GM20000 (cell line): ENCODE measurements at places on chromosomes 5 and 9.

DNA sequence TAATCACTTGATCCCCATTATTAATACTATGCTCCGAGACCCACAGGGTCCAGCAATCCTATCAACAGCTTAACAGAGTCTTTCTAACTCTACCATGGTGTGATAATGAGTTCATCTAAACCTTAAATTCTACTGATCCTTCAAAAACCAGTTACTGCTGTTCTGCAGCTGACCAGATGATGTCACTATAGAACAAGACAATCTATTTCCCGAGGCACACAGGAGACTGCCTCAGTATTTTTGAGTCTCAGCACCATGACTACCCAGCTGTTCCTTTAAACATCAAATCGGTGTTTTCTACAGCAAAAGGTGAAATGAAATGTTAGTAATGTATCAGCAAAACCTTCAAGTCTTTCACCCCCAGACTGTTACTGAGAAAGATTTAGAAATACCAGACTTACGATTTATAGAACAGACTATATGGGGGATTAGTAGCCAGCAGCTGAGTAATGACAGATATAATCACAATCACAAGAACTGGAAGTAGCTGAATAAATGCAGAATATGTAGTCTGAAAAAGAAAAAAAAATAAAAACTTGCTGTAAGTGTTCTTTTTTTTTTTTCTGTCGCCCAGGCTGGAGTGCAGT is 16.9 kb downstream of the DNAJC18 start:
- DNase-seq, result peak; percentile 77

DNA sequence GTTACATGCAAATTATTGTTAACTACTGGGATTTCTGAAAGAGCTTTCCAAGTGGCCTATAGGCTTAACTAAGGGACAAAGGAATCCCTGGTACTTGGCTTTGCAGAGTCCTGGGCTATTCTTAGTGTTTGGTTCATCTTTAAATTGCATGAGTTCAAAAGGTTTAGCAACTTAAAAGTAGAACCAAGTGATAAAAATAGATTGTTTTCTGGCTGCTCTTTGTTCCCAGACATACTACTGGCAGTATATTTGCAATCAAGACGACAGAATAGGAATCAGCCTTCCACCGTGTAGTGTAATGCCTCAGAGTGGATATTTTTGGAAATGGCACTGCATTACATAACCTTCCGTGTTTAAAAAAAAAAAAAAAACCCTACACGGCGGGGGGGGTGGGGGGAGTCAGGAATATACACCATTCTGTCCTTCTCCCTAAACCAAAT is 1.0 kb downstream of the NREP start:
- DNase-seq, result no peak

DNA sequence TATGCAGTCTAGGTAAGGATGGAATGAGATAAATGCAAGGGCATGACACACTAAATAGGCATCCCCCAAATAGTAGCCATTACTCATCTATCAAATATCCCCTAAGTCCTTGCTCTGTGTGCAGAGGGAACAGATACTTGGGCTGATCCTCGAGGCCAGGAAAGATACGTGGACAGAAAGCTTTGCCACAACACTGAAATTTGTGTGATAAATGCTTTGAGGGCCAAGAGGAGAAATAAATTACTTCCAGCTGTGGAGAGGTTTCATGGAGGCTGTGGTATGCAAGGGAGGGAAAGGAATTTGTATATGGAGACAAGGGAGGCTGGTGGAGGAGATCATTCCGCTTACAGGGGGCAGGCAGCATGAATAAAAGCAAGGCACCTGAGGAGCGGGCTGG is 18.5 kb downstream of the ATOX1 start:
- DNase-seq, result no peak

DNA sequence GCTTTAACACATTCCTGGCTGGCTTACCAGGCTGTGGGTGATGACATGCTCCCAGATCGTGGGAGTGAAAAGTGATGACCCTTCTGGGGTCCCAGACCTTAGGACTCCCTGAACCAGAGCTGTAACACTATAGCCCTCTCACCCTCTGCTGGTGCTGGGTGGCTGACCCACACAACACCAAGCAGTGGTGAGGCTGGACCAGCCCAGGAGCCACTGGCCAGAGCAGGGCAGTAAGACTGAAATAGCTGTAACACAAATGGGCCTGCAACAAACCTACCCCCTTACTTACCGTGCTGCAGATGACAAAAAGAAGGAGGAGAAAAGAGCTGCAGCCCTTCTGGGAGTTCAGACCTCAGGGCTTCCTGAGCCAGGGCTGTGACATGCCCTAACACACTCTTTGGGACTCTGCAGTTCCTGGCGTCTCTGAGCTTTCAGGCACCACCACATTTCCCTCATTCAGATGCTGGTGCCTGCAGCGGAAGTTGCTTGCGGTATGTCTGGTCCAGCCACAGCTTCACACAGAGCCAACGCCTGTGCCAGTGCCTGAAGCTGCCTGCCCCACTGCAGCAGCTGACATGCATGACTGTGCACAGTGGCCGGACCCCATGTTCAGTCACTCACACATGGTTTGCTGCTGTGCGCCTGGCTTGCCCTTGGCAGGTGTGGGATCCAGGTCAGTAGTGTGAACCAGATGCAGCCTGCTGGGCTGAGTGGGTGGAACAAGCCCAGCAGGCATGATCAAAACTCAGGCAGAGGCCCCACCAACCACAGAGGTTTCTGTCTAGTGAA is 1247.4 kb downstream of the EFNA5 start:
- DNase-seq, result no peak

DNA sequence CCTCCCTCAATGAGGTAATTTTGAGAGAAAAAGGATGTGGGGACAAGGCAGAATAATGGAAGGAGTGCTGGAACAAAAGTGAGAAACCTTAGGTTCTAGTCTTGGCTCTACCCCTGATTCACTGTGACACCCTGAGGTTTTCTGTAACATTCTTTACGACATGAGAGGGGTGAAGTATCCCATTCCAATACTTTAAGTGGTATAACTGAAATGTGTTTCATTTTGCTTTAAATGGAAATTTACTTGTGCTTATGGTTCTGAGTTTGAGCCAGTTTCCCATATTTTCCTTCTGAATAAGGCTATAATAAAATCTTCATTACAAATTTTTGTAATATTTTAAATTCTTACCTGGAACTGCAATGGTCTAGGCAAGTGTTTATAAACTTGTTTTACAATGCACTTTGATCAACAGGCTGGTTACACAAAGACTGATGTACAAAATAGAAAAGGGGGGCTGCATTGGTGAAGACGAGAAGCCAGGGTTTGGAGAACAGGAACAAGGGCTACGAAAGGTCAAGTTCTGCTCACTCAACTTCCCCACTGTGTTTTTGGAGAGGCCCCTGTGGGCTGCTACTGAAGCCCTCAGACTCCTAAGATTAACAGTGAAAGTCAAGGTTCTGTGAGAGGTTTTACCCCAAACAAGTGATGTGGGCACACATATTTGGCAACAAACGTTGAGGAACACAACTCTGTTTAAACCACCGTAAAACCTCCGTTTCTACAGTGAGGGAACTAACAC is 171.9 kb upstream of the ELL2 start:
- no peak for DNase-seq

- DNase-seq, result no peak
Observed at GRCh38 chr9:74528207-74528606, 31.1 kb downstream of the RORB start.

DNA sequence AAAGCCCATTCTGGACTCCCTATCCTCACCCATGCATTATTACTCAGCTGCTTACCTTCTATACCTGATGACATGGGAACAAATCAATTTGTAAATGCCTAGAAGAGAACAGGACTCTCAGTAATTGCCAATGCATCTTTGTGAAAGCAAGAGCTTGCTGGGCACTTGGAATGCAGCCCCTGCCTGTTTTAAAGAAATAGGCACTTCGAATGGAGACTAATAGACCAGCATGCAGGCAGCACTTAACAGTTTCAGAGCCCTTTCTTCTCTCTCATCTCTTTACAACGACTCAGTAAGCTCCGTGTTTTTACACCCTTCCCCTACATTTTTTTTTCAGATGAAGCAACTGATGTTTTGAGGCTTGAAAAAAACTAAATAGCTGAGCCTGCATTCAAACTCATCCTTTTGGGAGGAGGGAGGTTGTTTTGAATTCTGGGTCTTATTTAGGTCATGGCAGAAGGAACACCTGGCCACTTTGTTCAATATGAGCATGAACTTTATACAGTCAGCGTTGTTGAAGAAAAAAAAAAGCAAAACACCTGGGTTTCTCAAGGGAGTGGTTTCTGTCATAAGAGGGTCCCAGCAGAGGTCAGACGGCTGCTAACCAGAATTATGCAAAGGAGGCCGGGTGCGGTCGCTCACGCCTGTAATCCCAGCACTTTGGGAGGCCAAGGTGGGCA is 34.6 kb upstream of the WHRN start:
- no peak for DNase-seq

GRCh38 chr5:107072967-107073366 is 597.8 kb downstream of the EFNA5 start:
- no peak for DNase-seq

DNA sequence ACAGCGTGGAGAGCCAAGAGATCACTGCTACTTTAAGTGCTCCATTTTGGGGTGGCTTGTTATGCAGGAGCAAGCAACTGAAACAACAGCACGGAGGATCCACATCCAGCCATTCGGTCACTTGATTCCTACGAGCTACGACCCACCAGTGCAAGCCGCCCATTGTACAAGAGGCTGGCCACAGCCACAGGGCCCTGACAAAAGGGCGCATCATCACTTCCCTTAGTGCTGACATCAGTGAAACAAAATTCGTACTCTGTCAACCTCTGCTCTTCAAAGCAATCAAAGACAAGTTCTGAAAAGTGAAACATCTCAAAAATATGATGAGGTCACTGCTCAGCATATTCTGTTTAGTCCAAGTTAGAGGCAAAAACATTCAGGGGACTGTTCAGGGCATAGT is 168.4 kb downstream of the GADD45G start:
- DNase-seq, result no peak

GRCh38 chr9:131238402-131239021 is 37.8 kb downstream of the FAM78A start:
- no peak for DNase-seq

DNA sequence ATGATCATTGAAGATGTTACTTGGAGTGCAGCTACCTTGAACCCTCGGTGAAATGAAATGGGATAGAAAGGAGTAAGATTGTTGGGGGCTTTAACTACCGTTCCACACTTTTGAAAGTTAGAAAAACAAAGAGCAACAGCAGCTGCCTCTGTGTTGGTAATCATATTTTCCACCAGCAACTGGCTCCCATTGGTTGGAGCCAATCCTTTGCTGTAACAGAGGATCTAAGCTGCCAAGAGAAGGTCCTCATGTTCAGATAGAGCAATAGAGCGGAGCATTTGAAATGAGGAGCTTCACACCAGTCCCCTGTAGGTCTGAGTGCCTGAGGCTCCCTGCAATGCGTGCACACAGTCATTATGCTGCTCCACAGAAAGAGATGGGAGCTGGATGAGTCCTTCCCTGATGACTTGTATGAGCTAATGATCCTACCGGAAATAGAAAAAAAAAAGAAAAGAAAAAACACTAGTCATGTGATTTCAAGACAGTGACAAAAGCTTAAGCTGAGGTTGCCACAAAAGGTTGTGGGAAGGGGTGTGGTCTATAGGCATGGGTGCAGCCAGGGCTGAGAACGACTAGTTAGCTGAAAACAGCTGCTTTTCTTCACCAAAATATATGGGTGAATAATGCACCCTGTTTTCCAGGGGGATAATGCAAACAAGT is 300.7 kb downstream of the MLLT3 start:
- DNase-seq, result no peak

GRCh38 chr9:89745601-89746376 is 141.0 kb downstream of the GADD45G start:
- no peak for DNase-seq

GRCh38 chr9:68980341-68980914 is 33.5 kb downstream of the PRKACG start:
- DNase-seq, result no peak

- no peak for DNase-seq
Observed at GRCh38 chr9:87620731-87621322, 105.1 kb upstream of the CTSL start.

DNA sequence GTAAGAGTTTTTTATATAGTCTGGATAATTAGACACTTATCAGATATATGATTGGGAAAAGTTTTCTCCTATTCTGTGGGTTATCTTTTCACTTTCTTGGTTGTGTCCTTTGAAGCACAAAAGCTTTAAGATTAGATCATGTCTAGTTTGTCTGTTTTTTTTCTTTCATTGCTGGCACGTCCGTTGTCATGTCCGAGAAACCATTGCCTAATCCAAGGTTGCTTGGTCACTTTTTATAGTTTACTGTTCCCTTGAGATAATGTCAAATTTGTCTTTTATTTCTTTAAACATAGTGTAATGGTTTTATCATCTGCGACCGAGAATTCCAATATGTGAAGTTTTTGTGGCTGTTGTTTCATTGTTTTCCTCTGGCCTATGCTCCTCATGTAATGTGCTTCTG is 28.8 kb downstream of the GARNL3 start:
- DNase-seq, result no peak

- DNase-seq, result no peak
Observed at GRCh38 chr9:73643379-73644013, 491.8 kb downstream of the ANXA1 start.

DNA sequence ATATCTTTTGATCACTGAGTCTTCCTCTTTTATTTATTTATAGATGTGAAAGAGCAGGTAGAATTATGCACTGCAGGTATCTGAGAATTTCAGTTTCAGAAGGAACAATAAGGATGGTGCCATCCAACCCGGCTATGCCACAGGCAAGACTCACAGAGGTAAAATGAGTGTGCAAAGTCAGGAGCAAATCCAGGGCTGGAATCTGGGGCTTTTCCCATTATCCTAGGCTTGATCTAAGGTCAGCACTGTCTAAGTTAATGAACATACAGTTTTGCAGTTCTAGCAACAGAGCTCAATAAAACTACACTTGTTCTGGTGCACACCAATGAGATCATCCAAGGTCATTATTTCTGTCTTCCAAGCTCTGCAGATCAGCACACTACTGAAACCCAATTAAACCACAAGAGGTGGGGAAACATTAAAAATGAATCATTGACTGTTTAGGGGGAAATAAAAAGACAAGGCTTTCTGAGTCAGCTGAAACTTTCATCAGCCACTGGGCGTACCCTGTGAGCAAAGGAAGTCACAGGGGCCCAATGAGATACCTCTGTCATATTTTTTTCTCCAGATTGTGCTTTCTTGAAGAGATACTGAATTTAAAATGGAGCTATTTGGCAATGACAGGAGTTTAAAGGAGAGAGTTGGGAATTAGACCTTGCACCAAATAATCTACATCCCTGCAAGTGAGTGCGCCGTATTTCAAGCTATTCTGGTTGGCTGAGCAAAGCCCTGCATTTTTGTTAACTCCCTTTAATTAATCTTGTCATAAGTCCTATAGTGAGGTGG is 662.2 kb upstream of the ZNF608 start:
- peak; percentile 35 for DNase-seq

GRCh38 chr5:178380541-178381074 is 148.0 kb upstream of the PHYKPL start:
- DNase-seq, result no peak

DNA sequence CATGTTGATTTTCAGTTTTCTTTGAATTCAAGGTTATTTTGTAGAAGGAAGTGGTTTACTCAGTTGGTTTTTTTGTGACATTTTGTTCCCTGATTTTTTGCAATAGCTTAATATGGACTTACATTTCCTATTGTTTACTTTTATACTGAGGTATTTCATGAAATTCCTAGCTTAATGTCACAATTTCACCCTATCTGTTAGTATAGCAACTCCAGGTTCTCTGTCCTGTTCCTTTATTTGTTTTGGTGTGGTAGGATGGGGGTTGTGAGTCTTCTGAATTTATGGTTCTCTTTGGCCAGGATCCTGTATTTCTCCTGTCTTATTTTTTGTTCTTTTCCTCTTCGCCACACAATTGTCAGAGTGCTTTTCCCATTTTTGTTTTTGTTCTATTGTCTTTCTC is 523.4 kb upstream of the ARRDC3 start:
- no peak for DNase-seq
